Right kidney (tissue), 9 donors: ENCODE measurements at places on chromosomes 5 and 9.

DNA sequence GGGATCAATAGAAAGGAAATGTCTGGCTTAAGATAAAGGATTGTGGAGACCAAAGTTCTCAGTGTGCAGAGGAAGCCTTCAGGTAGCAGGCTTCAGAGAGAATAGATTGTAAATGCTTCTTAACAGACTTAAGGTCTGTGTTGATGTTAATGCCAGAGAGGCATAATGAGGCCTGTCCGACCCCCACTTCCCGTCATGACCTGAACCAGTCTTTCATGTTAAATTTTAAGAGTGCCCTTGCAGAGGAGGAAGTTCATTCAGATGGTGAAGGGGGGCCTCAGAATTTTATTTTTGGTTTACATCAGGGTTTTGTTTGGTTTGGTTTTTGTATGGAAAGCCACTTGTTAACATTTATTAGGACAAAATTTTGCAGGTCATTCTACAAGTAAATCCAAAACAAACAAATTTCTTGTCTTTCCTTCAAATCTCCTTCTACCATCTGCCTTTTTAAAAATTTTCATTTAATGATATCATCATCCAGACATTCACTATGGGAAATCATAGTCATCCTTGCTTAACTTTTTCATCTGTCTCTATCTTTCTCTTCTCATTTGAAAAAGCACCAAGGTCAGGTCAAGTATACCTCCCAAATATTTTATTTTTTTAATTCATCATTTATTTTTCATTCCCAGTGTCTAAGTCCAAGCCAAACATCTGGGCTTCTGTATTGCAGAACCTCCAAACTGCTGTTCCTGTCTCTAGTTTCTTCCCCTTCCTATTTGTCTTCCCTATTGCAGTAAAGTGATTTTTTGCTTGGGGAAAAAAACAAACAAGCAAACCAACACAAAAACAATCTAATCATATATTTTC, 6.9 kb upstream of the ABCA1 start:
- DNase-seq, result no peak

DNA sequence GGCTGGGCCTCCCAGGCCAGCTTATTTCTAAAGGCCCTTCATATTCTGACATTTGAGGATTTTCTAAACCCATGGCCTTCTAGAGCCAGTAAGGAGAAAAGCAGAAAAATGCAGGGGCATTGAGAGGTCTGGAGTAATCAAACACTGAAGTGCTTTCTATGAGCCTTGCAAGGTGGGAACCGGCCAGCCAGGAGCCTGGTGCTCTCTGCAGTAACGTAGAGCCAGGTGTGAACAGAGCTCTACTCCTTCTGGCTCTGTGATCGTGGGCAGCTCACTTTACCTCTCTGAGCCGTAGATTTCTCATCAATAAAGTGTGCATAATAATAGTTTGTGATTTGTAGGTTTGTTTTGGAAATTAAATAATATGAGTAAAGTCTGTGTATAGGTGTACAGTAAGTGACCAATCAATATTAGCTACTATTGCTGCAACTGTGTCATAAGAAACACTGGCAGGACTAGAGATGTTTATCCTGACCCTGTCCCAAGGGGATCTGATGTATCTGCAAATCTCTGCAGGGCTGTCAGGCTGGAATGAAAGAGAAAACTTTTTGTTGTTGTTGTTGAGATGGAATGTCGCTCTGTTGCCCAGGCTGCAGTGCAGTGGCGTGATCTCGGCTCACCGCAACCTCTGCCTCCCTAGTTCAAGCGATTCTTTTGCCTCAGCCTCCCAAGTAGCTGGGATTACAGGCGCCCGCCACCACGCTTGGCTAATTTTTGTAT, 2.7 kb downstream of the SYNPO start:
- no peak for DNase-seq

- DNase-seq, result no peak
Measured at GRCh38 chr9:34086864-34087263, 38.2 kb upstream of the UBAP2 start.

GRCh38 chr9:133116346-133117231, 4.5 kb downstream of the RALGDS start:
- no peak for DNase-seq

DNA sequence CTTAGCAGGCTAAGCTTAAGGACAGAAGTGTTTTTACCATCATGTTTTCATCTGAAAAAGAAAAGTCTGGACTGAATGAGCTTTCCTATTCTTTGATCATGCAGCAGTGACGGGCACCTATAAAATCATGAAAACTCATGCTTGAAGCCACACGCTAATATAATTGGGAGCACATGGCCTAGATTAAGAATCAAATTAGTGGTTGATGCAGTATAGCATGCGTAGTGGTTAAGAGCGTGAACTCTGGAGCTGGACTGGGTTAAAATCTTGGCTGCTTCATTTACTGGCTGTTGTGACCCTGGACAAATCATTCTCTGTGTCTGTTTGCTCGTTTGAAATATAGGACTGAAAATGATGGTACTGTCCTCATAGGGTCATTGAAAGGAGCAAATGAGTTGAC, 49.9 kb upstream of the IL13 start:
- no peak for DNase-seq

GRCh38 chr9:89698411-89699005, 93.7 kb downstream of the GADD45G start:
- no peak for DNase-seq

DNA sequence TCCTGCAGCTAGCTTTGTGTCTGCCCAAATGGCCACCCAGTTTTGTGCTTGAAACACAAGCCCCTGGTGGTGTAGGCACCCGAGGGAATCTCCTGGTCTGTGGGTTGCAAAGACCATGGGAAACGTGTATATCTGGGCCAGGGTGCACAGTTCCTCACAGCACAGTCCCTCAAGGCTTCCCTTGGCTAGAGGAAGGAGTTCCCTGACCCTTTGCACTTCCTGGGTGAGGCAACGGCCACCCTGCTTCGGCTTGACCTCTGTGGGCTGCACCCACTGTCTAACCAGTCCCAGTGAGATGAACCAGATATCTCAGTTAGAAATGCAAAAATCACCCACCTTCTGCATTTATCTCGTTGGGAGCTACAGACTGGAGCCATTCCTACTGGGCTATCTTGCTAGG, 865.0 kb upstream of the ACO1 start:
- no peak for DNase-seq

DNA sequence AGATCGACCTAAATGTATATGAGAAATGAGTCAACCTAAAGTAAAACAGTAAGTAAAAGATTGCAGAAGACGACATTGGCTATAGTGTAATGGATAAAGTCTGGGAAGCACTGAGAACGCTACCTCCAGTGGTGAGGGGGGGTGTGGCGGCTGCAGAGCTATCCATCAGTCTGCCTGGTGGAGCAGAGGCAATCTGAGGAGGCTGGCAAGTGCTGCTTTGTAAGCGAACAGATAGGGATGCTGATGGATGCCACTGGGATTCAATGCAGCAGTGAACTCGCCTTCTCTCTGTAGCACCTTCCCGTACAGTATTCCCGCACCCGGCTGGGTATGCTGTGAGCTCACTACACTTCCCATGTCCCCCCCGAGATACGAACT, 261.5 kb downstream of the NSG2 start:
- DNase-seq, result no peak

GRCh38 chr5:98772415-98773213, 849 bp upstream of the RGMB start:
- no peak for DNase-seq

DNA sequence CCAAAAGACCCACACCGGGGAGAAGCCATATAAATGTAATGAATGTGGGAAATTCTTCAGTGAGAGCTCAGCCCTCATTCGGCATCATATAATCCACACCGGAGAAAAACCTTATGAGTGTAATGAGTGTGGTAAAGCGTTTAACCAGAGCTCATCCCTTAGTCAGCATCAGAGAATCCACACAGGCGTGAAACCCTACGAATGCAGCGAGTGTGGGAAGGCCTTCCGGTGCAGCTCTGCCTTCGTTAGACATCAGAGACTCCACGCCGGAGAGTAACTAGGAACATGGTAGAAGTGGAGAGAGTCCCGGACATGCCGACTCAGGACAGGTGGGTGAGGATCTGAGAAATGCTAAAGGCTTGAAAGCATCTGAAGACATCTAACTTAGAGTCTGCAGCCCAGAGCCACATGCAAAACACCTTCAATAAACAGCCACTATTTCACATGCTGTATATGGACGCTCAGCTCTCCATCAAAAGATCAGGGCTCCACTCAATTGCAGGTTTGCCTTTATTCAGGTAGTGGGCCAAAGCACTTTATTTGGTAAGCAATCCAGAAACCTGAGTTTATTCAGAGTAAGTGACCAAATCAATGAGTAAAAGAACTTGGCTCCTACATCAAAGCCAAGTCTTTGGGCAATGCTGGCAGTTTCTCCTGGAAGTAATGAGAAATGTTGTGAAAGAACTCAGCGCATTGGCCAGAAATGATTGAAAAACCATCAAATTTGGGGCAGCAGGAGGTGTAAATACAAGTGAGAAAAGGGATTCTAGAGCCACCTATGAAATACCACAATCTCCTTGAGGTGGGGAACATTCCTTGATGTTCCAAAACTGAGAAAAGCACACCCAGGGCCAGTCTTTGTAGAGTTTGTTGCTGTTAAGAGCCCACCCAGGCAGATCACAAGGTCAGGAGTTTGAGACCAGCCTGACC, 6.0 kb downstream of the RPL12 start:
- no peak for DNase-seq

DNA sequence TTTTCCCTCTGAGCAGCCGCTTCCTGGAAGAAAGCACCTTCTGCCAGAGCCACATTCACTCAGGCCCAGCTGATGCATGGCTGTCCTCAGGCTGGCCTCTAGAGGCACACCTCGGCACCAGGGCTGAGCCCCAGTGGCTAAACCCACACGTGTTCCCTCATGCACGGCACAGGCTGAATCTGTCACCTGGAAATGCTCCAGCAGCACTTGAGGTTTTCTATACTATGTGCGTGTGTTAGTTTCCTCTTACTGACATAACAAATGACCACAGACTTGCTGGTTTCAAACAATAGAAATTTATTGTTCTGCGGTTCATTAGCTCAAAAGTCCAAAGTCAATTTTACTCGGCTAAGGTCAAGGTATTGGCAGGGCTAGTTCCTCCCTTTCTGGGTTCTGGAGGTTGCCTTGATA, 141.4 kb downstream of the LRRC70 start:
- DNase-seq, result peak; percentile 34

- peak; percentile 45 for DNase-seq
Measured at GRCh38 chr5:159034083-159034824, 65.5 kb downstream of the EBF1 start.

DNA sequence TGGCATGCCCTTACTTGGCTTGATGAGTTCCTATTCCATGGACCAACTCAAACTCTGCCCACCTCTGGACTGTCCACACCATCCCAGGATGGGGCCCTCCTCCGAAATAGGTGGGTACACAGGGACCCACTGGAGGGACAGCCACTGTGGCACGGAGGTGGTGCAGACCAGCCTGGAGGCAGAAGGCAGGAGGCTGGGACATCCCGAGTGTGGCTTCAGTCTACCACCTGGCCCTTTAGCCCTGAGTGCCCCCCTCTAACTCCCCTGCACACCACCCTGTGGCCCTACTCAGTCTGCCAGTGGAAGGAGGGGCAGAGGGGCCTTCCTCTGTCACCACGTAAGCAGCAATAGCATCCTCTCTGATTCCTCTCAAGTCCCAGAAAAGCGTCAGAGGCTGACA, 3.7 kb downstream of the IL3 start:
- DNase-seq, result no peak

DNA sequence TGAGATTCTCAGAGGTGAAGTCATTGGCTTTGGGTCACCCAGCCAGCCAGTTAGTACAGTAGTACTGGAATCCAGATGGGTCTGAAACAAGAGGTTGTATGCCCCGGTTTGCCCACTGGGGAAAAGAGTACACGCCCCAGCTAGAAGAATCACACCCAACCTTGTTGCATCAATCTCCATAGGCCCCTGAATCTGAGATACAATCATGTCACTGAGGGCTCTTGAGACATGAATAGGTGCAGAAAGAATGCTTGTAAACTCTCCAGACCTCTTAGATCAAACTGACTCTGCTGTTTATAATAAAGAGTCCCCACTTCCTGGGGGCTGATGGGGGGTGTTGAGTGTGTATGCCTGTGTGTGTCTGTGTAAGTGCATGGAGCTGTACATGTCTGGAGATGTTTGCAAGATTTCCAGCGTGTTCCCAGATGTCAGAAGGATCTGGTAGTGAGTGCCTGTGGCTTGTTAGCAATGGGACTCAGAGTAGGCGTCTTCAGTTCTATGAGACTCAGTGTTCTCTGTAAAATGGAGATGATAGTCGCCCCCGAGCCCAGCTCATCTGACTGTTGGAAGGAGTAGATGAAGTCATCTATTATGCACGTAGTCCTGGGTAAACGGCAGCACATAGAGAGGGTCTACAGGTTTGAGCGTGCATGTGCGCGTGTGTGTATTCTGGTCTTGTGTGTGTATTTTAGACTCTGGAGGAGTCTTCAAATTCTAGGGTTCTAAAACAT, 48.2 kb downstream of the COL27A1 start:
- DNase-seq, result no peak

DNA sequence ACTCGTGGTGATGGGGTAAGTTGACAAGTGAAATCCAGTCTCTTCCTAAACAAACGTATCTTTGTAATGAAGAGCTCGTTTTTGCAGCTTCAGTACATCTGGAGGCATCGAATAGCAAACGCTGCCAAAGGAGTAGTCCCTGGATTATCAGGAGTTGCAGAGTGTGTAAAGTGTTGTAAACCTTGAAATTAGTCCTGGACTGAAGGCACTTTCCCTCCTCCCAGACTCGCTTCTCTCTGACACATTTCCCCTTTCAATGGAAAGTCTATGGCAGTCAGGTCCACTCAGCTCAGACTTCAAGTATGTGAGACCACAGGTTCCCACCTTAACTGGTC, 1.5 kb upstream of the PBX3 start:
- DNase-seq, result no peak
